ENCODE measurements at places on chromosomes 1 and 21.

DNA sequence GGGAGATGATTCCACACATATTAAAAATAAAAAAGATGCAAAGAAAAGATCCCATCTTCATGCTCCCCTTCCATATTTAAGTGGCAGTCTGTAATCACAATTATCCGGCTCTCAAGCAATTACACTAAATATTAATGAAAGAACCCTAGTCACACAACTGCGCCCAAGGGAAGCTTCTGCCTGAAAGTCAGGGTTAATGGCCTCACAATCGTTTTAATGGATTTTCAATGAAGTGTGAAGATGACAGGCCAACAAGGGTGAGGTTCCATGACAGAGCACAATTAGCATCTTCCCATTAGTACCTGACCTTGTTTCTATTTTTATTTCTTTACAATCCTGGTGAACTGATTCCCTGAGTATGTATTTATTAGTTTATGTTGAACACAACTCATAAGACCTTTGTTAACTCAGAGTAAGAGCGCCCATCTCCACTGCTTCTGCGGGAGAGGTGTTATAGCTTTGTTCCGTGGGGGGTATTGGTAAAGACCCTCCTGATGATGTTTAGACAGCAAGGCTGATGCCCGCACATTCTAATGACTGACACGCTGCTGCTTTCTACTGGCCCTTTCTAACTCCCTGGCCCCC lies 80.9 kb downstream of the IER5 start:
- no peak for DNase-seq

GRCh38 chr1:36384542-36385409 lies 948 bp downstream of the STK40 start:
- peak; percentile 32 for DNase-seq

GRCh38 chr1:173995475-173995874 lies 26.7 kb downstream of the RC3H1 start:
- DNase-seq: no peak

GRCh38 chr1:39133340-39133684 lies 71.2 kb upstream of the MACF1 start:
- DNase-seq: no peak

DNA sequence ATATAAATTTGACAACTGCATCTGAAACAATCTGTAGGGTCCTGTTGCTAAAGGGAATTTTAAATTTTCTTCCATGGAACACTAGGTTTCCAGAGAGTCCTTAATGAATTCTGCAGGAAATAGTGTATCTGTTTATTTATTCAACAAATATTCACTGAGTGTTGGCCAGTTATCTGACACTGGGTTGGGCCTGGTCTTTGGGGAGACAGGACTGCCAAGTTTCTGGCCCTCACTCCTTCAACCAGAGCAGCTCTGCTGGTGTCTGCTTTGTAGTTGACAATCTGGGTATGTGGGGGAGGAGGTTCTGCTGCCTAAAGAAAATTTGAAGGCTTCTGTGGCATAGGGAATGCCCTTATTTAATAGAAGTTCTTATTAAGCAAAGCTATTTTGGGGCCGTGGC lies 26.1 kb upstream of the HUNK start:
- no peak for DNase-seq

DNA sequence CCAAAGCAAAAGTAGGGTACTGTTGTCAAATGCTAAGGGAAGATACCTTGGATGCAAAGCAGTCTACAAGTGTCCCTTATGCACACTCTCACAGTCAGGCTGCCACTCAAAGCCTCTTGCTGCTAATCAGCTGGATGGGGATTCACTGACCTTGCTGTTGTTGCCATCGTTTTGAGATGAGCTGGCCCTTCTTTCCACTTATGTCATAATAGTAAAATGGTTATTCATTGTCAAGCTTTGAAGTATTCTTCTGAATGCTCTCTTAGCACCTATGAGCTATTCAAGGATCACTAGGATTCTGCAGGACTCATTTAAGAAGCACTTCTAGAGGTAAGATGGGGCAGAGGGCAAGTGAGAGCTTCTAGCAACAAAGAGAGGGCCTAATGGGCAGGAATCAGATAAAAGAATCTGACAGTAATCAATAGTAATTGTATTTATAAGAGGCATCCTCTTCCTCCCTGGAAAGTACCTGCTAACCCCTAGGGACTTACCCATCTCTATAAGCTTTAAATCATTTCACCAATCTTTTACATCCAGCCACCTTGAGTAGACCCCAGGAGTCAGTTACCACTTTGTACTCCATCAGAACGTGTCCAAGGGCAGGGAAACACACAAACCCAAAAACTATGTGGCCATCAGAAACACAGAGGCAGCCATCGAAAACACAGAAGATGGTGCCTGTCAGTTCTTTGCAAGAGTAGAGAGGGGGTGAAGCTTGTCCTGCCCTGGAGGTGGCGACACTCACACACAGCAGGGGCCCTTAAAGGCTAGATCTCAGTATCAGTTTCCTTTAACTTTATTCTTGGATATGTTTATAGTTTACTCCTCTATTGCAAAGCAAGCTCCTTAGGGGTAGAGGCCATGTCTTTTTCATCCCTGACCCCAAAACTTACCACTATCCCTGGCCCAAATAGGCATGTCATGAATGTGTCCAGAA lies 103.7 kb upstream of the NFIA start:
- peak; percentile 2 for DNase-seq

GRCh38 chr1:43558346-43558841 lies 27.7 kb downstream of the PTPRF start:
- no peak for DNase-seq

DNA sequence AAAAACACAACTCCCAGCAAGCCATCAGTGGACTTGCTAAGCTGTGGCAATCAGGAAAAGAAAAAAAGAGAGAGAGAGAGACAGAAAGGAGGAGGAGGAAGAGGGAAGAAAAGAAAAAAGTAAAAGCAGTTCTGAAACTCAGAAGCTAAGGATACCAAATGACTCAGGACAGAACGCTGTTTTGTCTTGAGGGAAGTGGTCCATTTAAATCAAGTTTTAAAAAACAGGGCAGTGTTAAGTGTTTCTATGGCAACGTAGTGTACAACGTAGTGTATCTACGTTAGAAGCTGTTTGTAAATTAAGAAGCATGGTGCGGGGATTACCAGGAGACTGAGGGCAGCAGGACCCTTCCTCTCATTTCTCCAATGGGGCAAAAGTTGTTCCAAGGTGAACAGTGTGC lies 5.8 kb downstream of the ADORA3 start:
- DNase-seq: no peak

- DNase-seq: no peak
Observed at GRCh38 chr21:29224006-29224405, 74.7 kb upstream of the BACH1 start.

- no peak for DNase-seq
Observed at GRCh38 chr1:206039046-206039973, 13.7 kb upstream of the RHEX start.

DNA sequence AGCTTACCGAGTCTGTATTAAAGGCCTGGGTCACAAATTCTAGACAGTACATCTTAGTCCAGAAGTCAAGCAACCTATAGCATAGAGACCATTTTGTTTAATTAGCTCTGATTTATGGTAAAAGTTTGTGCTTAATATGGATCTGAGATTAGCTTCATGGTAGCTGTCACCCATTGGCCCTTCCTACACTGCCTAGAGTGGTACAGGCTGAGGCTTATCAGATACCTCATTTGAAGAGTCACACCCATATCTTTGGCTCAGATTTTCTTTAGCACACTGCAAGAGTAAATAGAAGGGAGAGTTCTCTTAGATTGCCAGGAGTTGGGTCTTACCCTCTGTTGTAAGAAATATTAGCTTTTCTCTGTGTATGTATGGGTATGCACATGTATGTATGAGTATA lies 3.6 kb downstream of the AK4 start:
- DNase-seq: no peak

GRCh38 chr1:198679535-198680173 lies 40.8 kb downstream of the PTPRC start:
- peak; percentile 71 for DNase-seq

- no peak for DNase-seq
Observed at GRCh38 chr21:18368205-18368604, 35.4 kb downstream of the TMPRSS15 start.

DNA sequence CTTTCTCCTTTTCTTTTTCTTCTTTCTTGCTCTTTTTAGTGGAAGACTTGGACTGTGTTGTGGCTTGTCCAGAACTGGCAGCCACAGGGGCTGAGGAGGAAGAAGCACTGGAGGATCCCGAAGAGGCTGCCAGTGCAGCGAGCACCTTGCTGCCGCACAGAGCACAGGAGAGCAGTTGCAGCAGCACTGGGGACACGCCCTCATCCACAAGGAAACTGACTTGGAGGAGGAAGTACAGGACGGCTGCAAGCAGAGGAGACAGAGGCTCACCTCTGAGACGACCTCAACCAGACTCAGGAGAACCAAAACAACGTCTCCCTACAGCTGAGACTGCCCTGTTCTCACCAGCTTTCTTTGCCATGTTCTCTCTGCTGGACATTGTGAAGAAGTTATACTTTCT lies 88.9 kb downstream of the UBR4 start:
- no peak for DNase-seq

DNA sequence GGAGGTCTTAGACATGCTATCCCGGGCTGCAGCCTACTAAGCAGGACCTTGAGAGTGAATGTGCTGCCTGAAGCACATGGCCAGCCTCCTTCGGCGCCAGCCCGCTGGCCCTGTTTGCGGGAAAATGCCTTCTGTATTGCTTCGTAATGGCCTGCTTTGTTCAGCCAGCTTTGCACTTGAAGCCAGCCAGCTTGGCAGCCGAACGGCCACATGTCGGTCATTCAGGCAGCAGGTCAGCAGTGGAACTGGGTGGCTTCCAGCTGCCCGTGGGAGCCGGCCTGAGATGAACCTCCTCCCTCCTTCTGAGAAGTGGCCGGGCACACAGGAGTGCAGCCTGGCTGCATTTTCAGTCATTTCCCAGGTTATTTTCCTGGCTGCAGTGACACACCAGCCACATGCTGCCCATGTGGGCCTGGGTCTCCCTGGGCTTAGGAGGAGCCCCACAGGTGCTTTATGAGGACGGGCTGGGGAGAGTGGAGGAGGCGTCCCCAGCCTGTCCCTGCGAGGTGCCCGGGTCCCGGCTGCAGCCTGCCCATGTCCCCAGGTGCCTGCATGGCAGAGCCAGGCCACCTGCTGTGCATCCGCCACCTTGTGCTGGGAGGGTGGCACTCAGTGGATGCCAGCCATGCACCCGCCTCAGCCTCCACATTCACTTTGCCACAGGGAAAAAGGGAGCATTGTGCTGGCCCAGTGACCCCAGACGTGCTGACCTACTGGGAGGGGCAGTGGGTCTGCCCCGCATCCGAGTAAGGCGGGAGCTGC lies 103.5 kb downstream of the SIK1 start:
- DNase-seq: no peak

- DNase-seq: no peak
Observed at GRCh38 chr1:54506594-54506993, 41.4 kb upstream of the ACOT11 start.

- DNase-seq: peak; percentile 31
Observed at GRCh38 chr1:58922302-58923089, 138.6 kb upstream of the JUN start.

DNA sequence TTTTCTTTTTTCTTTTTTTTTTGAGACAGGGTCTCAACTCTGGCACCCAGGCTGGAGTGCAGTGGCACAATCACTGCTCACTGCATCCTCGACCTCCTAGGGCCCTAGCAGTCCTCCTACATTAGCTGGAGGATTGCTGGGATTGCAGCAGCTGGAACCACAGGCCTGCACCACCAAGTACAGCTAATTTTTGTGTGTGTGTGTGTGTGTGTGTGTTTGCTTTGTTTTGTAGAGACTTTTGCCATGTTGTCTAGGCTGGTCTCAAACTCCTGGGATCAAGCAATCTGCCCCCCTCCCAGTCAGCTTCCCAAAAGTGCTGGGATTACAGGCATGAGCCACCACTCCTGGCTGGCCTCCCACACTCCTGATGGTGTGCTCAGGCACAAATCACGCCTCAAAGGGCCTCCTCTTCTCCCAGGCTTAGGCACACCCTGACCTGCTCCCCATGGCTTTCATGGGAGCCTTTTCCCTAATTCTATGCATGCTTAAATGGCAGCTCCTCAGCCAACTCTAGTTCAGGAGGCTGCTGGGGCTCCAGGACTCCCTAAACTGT lies 9.4 kb downstream of the FAM229A start:
- no peak for DNase-seq

DNA sequence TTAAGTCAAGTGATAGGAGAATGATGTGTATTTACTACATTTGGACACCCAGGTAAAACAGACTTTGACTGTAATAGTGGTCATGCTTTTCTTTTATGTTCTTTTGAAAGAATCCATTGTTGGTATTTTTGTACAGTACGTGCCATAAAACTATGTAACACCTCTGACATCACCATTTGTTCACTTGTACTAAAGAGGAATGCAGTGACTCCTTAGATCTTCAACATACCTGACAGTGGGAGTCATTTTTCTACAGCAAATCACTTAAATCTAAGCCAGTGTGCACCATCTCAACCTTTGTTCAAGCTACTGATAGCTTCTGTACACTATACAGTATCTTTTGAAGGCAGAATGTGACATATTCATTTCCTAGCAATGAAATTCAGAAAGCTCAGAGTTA lies 6.3 kb upstream of the PLD5 start:
- DNase-seq: no peak

DNA sequence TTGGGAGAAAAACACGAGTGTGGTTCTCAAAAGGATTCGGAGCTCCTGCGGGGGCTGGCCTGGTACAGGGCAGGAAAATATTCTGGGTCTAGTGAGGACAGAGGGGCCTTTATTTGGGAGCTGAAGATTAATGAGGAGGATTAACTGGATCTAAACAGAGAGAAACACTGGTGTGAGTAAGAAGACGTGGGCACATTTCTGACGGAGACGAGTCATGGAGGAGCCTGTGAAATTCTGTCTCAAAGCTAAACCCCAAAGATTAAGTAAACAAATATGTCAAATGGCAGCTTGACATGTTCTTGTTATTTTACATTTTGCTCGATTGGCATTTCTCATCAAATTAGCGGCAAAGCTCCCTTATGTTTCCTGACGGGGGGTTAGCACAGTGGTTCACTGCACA lies 12.8 kb downstream of the PROK1 start:
- DNase-seq: no peak

GRCh38 chr1:39158327-39159086 lies 46.0 kb upstream of the MACF1 start:
- no peak for DNase-seq

DNA sequence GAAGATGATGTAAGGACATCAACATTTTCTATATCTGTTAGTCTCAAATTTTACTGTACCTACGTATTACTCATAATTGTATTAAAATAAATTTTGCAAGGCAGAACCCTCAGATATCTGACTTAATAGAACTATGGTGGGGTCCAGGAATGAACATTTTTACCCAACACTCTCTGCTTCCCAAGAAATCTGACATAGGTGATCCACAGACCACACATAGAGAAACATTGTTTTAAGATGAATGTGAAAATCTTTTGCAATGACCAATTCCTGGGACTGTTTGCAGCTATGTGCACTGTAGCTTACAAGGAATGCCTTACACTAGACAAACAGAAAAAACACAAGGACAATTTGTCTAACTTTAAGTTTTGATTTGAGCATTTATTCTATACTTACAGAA lies 645.6 kb upstream of the ADGRL2 start:
- no peak for DNase-seq

DNA sequence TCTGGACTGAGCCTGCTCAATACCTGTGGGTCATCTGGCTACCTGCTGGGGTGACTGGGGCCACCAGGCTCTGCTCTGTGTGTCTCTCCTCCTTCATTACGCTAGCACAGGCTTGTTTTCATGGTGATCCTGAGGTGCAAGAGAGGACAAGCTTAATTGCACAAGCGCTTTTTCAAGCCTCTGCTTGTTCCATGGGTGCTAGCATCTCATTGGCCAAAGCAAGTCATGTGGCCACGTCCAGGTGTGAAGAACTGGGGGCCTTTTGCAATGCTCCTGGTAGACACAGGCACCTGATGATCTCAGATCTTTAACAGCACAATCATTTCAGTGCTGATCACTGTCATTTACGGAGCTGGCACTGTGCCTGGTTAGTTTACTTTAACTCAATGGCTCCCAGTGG lies 114.6 kb downstream of the KAZN start:
- no peak for DNase-seq

Measured in CD4-positive, alpha-beta T cell treated with Interferon gamma for 1 hour (primary cell).